ENCODE measurements at places on chromosomes 16 and 17.

DNA sequence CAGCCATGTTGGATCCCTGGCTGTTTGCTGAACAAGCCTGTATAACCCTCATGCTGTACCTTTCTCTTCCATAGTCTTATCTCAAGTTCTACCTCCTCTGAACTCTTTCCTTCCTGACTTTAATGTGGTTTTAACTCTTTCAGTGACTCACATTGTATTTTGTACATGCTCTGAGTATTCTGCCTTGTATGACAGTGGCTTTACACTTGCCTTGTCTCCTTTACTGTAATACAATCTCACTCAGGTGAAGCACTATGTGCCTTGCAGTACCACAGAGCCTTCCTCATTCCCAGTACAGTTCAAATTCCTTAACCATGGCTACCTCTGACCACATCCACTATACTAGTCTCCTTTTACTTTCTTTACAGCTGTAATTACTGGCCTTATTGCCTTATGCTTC lies 14.1 kb downstream of the PSMD11 start:
- DNase-seq, result no peak

- no peak for DNase-seq
Measured at GRCh38 chr16:72664056-72664508, 383.8 kb downstream of the ZFHX3 start.

GRCh38 chr16:7506363-7506762 lies 173.7 kb downstream of the RBFOX1 start:
- no peak for DNase-seq

GRCh38 chr16:80518436-80518835 lies 22.4 kb upstream of the DYNLRB2 start:
- DNase-seq, result no peak

- DNase-seq, result no peak
Measured at GRCh38 chr17:79039171-79039570, 15.2 kb downstream of the C1QTNF1 start.

DNA sequence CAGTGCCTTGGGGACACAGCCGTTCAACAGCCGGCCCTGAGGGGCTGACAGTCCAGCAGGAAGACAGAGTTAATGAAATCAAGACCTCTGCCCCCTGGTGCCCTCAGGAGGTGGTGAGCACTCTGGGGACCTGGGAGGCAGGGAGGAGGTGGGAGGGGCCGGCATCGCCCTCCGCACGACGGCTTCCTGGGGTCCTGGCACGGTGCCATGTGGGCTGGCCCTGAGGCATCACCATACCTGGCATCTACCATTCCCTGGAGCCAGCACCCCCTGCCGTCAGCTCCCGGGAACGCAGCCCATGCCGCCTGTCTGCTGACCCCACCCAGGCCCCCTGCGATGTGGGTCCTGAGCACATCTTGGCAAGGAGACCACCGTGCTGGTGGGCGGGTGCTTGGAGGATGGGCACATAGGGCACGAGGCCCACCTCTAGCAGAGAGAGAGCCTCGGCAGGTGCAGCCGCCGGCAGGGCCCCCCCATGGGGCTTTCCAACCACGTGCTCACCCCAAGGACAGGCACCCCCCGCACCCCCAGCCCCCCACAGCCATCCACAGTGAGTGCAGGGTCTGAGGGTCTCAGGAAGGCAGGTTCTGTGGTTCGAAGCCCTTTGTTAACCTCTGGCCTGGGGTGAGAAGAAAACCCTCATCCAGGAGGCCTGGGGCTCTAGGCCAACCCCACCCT lies 52.5 kb downstream of the ZFPM1 start:
- peak; percentile 29 for DNase-seq

DNA sequence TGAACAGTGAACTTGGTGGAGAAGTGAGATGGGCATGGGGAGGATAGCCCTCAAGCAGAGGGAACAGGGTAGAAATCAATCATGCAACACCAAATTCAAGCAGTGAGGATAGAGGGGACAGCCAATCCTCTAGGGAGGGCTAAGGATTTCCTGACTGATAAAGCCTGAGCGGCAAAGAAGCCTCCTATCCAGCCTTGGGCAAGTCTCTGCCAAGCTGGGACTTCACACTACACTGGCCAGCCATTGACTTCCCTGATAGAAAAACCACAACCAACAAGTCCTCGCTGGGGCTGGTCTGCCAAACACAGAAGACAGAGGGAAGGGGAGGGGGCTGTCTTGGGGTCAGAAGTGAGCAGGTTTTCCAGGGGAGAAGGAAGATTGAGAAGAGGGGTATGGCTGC lies 2.5 kb upstream of the FBXL19 start:
- DNase-seq, result no peak

DNA sequence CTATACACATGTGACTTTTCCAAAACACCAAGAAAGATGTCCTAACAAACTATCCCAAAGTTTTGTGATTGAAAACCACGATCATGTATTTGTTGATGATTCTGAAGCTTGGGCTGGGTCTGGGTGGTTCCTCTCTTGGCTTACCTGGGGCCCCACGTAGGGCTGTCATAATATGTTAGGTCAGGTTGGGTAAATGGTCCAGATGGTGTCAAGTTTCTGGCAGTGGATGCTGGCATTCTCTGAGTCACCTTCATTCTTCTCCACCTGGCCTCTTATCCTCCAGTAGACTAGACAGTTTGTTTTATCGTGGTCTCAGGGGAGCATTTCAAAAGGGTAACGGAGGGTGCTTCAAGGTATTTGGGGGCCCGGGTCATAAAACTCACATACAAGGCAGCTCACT lies 39.4 kb downstream of the SYCE1L start:
- no peak for DNase-seq

DNA sequence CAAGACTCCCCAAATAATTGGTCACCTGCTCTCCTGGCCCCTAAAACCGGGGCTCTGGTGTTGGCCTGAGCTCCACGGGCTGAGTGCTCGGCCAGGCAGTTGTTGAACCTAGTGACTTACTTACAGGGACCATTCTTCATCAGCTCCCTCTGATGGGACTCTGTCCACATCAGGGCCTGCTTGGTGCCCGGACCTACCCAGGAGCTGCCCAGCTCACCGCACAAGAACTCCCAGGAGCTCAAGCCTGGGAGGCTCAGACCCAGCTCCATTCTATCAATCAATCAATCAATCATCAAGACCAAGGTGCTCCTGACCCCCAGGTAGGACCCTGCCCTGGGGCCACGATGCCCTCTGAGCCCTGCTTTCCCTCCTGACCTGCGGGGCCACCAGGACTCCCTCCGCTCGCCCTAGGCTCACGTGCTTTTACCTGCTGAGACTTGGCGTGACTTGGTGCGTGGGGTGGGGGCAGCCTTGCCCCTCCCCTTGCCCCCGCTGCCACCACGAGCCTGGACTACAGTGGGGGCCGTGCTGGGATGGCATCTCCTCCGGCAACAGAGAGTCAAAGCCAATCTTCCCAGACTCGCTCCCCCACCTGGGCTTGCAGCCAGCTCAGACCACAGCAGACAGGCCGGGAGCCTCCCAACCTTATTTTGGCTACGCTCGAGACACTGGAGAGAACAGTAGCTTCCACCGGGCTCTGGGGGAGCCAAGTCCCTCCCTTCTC lies 15.7 kb downstream of the IL34 start:
- no peak for DNase-seq

Measured in activated T-helper 9 cell treated with anti-CD3 and anti-CD28 coated beads, Interleukin-2, amount 50 U/mL, for 16 hours (primary cell).